ENCODE measurements at places on chromosomes 1 and 21.

DNA sequence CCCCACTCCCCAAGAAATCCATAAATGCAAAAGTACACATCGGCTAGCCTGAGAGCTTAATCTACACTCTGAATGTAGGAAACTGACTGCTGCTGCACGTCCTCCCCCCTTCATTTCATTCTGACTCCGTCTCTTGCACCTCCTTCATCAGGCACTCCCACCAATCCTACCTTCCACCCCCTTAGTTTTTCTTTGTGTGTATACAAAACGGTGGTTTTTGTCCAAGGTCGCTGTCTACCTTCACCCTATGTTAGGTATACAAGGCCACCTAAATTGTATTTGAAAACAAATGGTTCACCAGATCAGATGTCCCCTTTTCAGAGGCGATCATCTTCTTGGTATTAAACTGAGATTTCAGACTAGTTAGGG, 1.9 kb downstream of the WDR26 start:
- DNase-seq, result no peak

GRCh38 chr1:230641900-230642262, 400 bp upstream of the COG2 start:
- no peak for DNase-seq

DNA sequence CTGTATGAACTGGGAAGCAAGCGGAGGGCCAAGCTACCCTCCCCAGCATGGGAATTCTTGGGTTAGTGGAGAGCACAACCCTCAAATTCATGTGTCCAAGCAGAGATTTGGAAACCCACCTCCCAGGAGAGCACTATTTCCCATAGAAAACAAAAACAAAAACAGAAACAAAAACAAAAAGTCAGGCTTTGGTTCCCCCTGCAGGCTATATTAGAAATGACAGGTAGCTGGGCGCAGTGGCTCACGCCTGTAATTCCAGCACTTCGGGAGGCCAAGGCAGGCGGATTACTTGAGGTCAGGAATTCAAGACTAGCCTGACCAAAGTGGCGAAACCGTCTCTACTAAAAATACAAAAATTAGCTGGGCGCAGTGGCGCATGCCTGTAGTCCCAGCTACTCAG, 10.8 kb downstream of the MINDY1 start:
- DNase-seq, result no peak

GRCh38 chr1:182784556-182785171, 4.9 kb upstream of the NPL start:
- peak; percentile 58 for DNase-seq

DNA sequence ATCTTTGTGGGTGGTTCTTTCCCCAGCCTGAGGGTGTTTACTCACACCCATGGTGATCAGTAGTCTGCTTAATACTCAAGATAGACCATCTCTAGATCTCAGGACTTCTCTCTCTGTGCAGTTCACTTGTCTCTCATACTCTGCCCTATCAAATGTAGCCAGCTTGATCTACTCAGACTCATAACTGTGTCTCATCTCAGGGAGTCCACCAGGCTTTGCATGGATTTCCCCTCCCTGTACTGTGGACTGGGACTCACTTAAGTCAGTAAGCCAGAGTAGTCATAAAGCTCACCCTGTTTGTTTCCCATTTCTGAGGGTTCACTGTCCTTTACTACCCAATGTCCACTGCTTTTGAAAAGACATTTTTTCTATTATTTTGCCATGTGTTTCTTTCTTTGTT, 41.8 kb downstream of the LYPLAL1 start:
- no peak for DNase-seq

GRCh38 chr1:29452463-29453230, 216.3 kb downstream of the PTPRU start:
- no peak for DNase-seq

DNA sequence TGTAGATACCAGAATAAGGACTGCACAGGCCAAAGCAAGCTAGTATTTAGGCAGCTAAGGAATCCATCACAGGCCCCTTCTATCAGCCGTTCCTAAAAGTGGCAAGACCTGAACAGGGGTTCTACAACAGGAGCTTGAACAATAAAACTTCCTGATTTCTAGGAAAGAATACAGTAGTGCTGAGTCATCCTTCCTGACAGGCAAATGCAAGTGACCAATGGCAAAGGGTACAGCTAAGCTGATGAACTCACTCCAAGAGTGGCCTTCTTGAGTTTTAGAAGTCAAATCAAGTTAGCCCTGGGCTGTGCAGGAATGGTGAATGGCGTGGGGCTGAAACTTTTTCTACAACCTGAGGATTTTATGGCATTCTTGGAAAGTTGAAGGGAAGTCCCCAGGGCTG, 112.9 kb downstream of the GREM2 start:
- DNase-seq, result no peak

- DNase-seq, result no peak
Observed at GRCh38 chr1:178938101-178938958, 67.5 kb upstream of the ANGPTL1 start.

DNA sequence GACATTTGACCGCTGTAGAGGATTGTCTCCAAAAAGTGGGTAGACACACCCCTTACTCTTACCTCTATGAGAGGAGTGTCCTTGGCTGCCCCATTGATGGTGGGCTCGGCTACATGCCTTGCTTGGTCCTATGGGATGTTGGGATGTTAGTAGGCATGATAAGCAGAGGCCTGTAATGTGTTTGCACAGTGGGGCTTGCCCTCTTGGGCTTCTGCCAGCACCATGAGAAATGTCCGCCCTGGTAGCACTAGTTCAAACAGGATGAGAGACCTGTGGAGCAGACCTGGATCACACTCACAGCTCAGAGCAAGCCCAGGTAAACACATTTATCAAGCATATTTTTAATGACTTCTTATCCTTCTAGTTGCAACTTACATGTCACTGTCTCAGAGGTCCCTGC, 54.2 kb downstream of the SH3GLB1 start:
- no peak for DNase-seq

- no peak for DNase-seq
Observed at GRCh38 chr1:170545476-170545875, 13.5 kb downstream of the GORAB start.

DNA sequence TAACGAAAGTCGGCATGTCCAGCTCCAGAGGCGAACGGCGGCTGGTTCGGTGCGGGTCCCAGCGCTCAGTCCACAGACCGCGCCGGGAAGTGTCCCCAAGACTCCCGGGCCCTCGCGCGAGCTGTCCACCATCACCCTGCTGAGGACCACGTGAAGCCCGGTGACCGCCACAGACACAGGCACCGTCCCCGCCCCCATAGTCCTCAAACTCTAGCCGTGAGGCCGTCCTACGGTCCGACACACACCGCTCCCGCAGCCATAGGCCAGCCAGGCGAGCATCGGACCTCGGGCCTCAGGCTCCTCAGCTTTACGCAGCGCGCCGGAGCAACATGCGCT, 535 bp downstream of the SETD4 start:
- no peak for DNase-seq

DNA sequence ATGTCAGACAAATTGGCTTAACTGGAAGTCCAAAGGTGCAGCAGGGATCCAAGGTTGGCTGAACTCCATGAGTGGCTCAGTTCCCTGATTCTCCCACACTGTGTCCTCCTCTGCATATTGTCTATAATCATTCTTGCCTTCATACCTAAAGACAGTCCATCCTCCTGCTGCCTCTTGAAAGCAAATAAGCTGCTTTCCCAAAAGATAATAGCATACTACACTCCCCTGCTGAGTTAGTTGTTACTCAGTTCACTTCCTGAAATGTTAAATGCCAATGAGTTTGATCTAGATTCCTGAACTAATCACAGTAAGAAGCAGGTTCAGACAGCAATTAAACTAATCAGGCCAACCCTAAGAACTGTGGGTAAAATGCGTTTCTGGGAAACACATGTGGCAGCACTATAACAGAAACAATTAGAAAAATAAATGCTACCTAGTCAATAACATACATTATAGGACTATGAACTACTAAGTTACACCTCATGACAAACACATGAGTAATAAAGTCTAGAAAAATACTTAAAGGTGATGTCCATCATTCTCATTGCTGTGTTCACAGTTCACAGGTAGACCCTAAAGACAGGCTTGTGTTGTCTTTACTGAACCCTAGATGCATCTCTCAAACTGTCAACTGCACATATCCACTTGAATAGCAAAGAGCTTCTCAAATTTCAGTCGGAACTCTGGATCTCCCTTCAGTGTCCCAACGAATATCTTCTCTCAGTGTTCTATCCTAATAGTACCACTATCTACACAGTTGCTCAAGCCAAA, 50.8 kb upstream of the BOLA1 start:
- DNase-seq, result no peak

GRCh38 chr21:43736224-43736883, 17.4 kb downstream of the PDXK start:
- DNase-seq, result no peak

- no peak for DNase-seq
Observed at GRCh38 chr1:82710091-82710490, 909.4 kb downstream of the ADGRL2 start.

GRCh38 chr1:43930949-43931275, 2.7 kb upstream of the ARTN start:
- DNase-seq, result no peak

DNA sequence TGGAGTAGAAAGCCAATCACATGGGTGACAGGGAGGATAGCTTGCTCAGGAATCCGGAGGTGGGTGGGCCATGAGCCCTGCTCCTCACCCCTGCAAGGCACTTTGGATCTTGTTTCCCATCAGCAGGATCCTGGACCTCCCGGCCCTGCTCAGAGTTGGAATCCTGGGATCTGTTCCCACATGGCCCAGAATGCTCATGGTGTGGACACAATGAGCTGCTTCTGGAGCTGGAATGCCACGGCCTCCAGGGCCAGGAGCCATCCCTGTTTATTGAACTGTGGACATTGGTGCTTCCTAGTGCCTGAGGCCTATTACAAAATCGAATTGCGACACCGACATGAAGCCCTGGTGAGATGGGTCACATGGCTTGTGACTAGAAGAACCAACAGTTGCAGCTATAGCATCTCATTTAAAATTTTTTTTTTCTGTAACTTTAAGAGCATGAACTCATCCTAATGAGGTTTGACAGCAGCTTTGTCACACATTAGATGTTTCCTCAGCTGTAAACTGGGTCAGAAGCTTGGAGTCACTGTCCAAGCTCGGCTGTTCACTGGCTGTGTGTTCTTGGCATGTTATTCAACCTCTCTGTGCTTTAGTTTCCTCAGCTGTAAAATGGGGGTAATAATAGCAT, 40.4 kb upstream of the GOLT1A start:
- DNase-seq, result no peak

DNA sequence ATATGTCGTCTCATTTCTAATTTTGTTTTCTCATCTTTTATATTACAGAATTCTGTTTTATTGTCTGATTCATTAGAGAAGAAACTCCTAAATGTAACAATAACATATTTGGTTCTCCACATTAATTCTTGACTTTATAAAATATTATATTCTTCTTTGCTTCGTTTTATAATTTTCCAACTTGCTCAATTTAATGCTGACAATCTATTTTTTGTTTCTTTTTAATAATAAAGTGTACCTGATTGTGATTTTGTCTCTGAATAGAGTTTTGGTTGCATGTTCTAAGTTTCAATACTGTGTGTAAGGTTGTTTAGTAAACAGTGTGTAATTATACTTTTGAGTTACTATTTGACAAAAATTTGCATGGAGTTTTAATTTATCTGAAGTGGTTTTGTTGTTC, 131.0 kb upstream of the C1orf105 start:
- DNase-seq, result no peak

GRCh38 chr1:219587801-219588561, 24.9 kb downstream of the ZC3H11B start:
- DNase-seq, result no peak

DNA sequence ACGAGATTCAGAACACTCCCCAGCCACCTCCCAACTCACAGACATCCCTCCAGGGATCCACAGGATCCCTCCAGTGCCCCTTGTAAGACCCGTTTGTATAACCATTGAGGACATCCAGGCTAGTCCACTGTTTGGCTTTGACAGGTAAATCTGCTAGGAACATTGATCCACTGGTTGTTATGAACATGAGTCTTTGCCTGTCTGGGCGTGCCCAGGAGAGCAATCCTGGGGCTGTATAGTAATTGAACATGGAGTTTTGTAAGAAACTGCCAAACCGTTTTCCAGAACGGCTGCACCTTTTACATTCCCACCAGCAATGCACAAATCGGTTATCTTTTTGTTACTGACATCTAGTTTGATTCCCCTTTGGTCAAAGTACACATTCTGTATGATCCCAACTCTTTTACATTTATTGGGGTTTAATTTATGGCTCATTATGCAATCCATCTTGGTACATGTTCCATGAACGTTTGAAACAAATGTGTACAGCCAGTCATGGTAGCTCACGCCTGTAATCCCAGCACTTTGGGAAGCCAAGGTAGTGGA, 88.7 kb downstream of the WDR4 start:
- DNase-seq, result no peak

- no peak for DNase-seq
Observed at GRCh38 chr21:20667931-20668330, 330.3 kb upstream of the NCAM2 start.

GRCh38 chr21:44919913-44920693, 596 bp downstream of the ITGB2 start:
- no peak for DNase-seq

DNA sequence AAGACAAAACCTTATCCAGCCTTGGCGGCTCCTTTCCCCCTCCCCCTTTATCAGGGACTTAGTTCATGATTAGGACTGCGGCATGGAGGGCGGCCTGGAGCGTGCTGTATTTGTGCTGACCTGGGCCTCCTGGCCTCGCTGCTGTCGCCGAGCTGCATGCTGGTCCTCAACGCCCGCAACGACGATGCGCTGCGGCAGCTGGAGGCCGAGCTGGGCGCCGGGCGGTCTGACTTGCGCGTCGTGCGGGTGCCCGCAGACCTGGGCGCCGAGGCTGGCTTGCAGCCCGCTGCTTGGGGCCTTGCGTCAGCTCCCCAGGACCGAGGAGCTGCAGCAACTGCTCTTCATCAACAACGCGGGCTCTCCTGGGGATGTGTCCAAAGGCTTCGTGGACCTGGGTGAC, 70.9 kb downstream of the TM2D1 start:
- DNase-seq, result no peak

- DNase-seq, result no peak
Observed at GRCh38 chr21:31489014-31489413, 145.0 kb upstream of the TIAM1 start.

DNA sequence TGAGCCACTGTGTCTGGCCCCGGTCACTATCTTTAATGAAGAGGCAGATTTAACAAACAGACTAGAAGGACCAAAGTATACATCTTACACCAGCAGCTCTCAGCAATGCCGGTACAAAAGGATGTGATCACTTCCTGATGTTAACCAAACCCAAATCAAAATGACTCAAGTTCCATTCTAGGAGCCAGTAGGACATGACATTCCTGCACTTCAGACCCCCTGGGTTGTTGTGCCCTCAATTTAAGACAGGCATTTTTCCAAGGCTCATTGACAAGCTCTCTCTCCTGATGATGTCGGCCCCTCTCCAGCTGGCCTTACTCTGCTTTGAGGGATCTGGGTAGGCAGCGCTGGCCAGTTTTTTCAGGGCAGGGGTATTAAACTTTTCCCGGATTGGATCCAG, 35.1 kb downstream of the YARS1 start:
- no peak for DNase-seq

GRCh38 chr21:41733951-41734689, 32.7 kb downstream of the RIPK4 start:
- DNase-seq, result no peak

Data from NCI-H2107 (cell line).